ENCODE measurements at places on chromosomes 7 and 10.

- DNase-seq: no peak
Observed at GRCh38 chr10:33669904-33670303, 335.4 kb upstream of the NRP1 start.

DNA sequence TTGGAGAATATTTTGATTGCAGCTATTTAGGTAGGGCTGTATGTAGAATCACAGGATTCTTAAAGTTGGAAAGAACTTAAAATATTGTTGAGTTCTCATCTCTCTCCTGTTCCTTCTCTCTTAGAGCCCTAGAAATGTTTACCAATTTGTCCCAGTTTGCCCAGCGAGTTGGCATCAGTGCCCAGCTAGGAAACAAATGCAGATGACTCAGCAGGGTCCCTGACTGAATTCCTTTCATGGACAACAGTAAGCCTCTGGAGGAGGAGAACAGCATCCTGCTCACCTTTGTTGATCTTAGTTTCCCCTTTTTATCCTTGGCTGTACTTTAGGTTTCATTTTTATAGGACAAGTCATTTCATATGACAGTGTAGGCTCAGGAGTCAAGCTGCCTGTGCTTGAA, 89.3 kb downstream of the SEC23IP start:
- no peak for DNase-seq

DNA sequence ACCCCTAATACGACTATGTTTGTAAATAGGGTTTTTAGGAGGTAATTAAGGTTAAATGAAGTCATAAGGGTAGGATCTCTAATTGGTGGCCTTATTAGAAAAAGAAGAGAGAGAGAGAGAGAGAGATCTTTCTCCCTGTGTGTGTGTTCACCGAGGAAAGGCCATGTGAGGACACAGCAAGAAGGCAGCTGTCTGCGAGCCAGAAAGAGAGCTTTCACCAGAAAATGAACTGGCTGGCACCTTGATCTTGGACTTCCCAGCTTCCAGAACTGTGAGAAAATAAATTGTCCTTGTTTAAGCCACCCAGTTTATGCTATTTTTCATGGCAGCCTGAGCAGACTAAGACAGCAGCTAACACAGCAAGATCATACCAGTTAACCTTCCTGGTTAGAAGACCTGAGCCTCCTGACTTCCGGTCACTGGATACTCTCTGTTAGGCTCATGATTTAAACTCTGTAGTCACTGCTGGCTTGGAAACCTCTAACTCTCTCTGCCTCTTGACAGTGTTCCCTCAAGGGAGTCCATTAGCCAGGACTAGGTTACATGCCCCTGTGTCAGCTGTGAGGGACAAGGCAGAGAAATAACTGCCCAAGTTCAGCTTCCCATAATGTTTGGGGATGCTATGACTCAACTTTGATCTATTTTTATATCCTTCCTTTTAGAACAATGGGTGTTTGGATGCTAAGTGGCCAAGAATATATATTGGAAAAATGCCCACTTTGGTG, 102.3 kb downstream of the DYNC1I1 start:
- no peak for DNase-seq

DNA sequence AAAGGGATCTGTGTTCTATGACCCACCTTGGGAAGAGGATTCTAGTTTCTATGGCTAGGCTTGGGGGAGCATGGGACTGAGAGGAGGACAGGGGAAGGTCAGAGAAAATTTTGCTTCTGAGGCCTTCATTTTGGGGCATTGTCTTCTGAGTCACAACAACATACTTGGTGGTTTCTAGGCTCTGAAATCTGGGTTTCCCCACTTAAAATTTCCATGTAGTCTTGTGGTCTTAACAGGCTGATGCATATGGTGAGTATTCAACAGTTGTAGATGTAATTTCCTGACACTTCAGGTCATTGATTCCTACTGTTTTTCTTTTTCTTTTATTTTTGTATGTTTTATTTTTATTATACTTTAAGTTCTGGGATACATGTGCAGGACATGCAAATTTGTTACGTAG, 88.5 kb downstream of the ANKRD7 start:
- DNase-seq: no peak

- no peak for DNase-seq
Observed at GRCh38 chr7:121214657-121215056, 114.1 kb upstream of the WNT16 start.
